H9 (cell line): ENCODE measurements at places on chromosomes 13 and 19. TPM values are rescaled to one million over a fixed set of nuclear protein-coding genes. Genes with fewer than 3 reads are reported as not detected.

GRCh38 chr19:1042689-1043511 lies 3.0 kb downstream of the ABCA7 start:
- no peak overlapping the region for H3K27ac ChIP-seq
- peaks cover 6% of the 10 kb centered on the region; the same call in 2 of the 3 replicates for H3K36me3 ChIP-seq
- no peaks in the 10 kb centered on the region for H3K27me3 ChIP-seq
- no peaks in the 10 kb centered on the region; the same call in 1 of the 2 replicates for H3K4me1 ChIP-seq

DNA sequence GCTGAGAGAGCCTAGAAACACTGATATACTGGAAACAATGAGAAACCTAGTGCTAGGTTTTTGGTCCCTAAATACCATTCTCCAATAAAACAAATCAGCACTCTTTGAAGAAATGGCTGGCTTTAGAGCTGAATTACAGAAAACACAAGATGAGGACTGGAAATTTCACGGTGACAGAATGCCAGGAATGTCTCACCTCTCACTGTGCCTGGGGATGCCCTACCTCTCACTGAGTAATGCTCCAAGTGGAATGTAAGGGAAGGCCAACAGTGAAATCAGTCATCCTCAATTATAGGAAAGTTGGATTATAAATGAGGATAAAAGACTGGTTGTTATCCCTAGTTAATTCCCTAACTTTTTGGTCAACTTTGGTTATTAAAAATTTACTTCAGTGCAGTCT lies 259.0 kb downstream of the NALCN start:
- no peak overlapping the region for H3K27ac ChIP-seq
- no peaks in the 10 kb centered on the region for H3K27me3 ChIP-seq
- H3K4me3 ChIP-seq = no peak overlapping the region
- H3K4me1 ChIP-seq = no peaks in the 10 kb centered on the region

- DNase-seq = no peak
- H3K27ac ChIP-seq = no peak overlapping the region
- H3K4me3 ChIP-seq = no peak overlapping the region
Measured at GRCh38 chr19:6809262-6809661, 36.8 kb downstream of the VAV1 start.

- DNase-seq = no peak
- H3K27me3 ChIP-seq = no peaks in the 10 kb centered on the region
- H3K4me3 ChIP-seq = no peak overlapping the region
- H3K27ac ChIP-seq = no peak overlapping the region
Measured at GRCh38 chr13:41837629-41838028, 123.3 kb downstream of the VWA8 start.

DNA sequence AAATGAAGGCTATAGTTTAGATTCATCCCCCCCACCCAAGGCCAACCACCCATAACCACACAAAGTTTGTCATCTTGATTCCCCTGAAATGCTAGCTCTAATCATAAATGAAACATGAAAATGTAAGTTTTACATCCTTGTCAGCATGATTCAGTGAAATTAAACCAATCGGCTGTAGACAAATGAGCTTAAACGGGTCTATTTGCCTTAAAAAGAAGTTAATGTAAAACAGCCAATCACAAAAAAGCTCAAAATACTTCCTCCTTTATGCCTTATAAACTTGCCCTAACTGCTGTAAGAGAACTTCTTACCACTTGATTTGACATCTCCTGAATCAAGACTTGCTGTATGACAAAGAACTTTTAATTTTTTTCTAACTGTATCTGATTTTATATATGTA lies 34.5 kb upstream of the MRI1 start:
- H3K27ac ChIP-seq = no peak overlapping the region
- H3K36me3 ChIP-seq = peaks cover 2% of the 10 kb centered on the region; the same call in 1 of the 3 replicates
- no peak for DNase-seq
- no peaks in the 10 kb centered on the region for H3K27me3 ChIP-seq
- H3K4me3 ChIP-seq = no peak overlapping the region

GRCh38 chr19:3045191-3045590 lies 16.1 kb upstream of the TLE2 start:
- H3K4me1 ChIP-seq = peaks cover 3% of the 10 kb centered on the region; the same call in 1 of the 2 replicates
- no peak for DNase-seq
- no peak overlapping the region for H3K27ac ChIP-seq
- H3K4me3 ChIP-seq = no peak overlapping the region

GRCh38 chr19:45395821-45396617 lies 8.8 kb downstream of the PPP1R13L start:
- no peak overlapping the region for H3K27ac ChIP-seq
- no peaks in the 10 kb centered on the region; the same call in 1 of the 2 replicates for H3K27me3 ChIP-seq
- H3K4me3 ChIP-seq = peak overlapping the region; percentile 77
- peak; percentile 86 for DNase-seq
- no peaks in the 10 kb centered on the region for H3K36me3 ChIP-seq

- H3K36me3 ChIP-seq = peaks cover 12% of the 10 kb centered on the region
- no peaks in the 10 kb centered on the region; the same call in 1 of the 2 replicates for H3K4me1 ChIP-seq
- no peaks in the 10 kb centered on the region for H3K27me3 ChIP-seq
- DNase-seq = peak; percentile 36
- no peak overlapping the region for H3K4me3 ChIP-seq
Measured at GRCh38 chr13:103788061-103788652, 721.9 kb upstream of the SLC10A2 start.

- H3K4me1 ChIP-seq = 0 out of 2 replicates have a peak, but pooled peaks cover 2% of the 10 kb centered on the region
- H3K36me3 ChIP-seq = no peaks in the 10 kb centered on the region
- no peaks in the 10 kb centered on the region; the same call in 1 of the 2 replicates for H3K27me3 ChIP-seq
- no peak overlapping the region for H3K27ac ChIP-seq
Measured at GRCh38 chr19:7795555-7796161, 32.6 kb downstream of the CLEC4M start.

DNA sequence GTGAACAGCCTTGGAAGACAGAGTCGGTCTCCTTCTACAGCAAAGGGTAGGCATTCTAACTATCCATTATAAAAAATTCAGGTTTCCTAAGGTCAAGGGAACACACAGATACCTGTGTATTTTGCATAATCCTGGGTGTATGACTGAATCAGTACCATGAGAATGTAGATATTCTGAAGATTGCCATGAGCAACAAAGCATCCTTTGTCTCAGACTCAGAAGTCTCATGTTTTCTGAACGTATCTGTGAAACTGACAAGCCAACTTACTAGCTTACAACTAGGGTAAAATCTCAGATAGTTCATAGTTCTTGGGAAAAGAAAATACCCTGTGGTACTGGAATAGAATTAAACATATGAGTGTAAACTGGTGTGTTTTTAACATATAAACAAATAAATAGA lies 6.5 kb downstream of the ZNF566 start:
- H3K36me3 ChIP-seq = peaks cover 17% of the 10 kb centered on the region
- no peaks in the 10 kb centered on the region for H3K27me3 ChIP-seq
- H3K4me1 ChIP-seq = no peaks in the 10 kb centered on the region
- no peak for DNase-seq

GRCh38 chr13:112137144-112137543 lies 70.2 kb downstream of the SOX1 start:
- H3K36me3 ChIP-seq = no peaks in the 10 kb centered on the region
- no peak overlapping the region for H3K27ac ChIP-seq
- H3K4me3 ChIP-seq = no peak overlapping the region
- no peaks in the 10 kb centered on the region for H3K4me1 ChIP-seq
- no peaks in the 10 kb centered on the region for H3K27me3 ChIP-seq

- H3K36me3 ChIP-seq = peaks cover 21% of the 10 kb centered on the region
- H3K27me3 ChIP-seq = no peaks in the 10 kb centered on the region
- no peaks in the 10 kb centered on the region for H3K4me1 ChIP-seq
- H3K4me3 ChIP-seq = no peak overlapping the region
- no peak overlapping the region for H3K27ac ChIP-seq
- peak; percentile 48 for DNase-seq
Measured at GRCh38 chr19:49857061-49857837, 6.3 kb downstream of the PTOV1 start.

DNA sequence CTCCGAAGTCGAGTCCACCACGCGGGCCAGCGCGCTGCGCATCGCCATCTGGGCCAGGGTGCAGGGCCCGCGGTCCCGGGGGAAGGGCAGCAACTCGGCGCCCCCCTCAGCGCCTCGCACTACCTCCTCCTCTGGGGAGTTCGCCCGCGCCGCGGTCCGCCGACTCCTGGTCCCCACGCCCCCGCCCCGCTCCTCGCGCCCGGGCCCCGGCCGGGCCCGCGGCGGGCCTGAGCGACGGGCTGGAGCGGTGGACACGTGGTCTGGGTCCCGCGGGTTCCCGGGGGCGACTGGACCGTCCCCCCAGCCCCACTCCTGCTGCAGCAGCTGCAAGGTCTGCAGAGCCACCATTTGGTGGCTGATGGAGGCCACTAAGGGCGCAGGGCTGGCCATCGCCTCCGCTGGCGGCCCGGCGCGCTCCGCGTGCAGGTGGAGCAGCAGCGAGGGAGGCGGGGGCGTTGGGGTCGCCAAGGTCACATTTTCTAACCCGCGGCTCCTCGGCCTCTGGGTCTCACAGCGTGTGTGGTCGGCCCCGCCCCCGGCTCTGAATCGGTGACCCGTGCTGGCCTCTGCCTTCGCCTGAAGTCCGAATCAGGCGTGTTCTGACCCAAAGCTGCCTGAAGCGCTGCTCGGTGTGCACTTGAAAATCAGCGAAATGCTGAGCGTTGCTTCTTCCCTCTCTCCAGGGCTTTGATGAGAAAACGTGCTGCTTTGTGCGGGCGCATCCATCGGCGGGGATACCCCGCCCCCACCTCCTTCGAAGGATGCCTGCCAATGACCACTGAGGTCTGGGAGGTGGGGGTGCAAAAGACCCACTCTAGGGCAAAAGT lies at the start of gene DLEU7:
Gene DLEU7, minus strand, starts transcription at position 436 of the 827 bp plus-strand sequence. Its CDS starts 46 bp downstream, at position 390.
- H3K4me1 ChIP-seq = peaks cover 4% of the 10 kb centered on the region; the same call in 1 of the 2 replicates
- H3K36me3 ChIP-seq = no peaks in the 10 kb centered on the region; the same call in 1 of the 2 replicates
- H3K27me3 ChIP-seq = peaks cover 2% of the 10 kb centered on the region; the same call in 1 of the 2 replicates
- peak within 1 kb of the TSS; percentile 87 for H3K4me3 ChIP-seq

DNA sequence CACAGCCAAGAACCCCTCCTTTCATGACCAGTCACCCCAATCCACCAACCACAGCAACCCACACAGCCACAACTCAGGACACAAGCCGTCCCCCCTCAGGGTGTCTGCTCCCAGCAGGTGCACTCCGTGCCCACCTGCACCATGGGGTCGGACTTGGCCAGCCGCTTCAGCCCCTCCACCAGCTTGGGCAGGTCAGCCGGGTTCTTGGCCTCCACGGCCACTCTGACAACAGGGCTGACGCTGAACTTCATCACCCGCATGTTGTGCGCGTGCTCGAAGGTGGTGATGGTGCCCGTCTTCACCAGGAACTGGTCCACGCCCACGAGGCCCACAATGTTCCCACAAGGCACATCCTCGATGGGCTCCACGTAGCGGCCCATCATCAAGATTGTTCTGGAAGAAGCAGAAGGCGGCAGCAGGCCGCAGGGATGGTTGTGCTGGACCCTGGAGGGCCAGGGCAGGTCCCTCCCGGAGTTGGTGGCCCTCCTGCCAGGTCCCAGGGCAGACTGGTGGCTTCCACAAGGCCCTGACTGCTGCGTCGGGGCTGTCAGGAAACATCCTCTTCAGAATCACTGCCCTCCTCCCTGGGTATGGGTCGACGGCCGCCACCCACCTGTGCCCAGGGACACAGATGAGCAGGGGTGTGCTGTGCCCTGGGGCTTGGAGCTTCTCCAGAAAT lies 5.5 kb downstream of the EEF2 start:
- no peak overlapping the region for H3K4me3 ChIP-seq
- H3K4me1 ChIP-seq = no peaks in the 10 kb centered on the region
- peak; percentile 29 for DNase-seq
- no peak overlapping the region for H3K27ac ChIP-seq
- peaks cover 82% of the 10 kb centered on the region for H3K36me3 ChIP-seq

- H3K4me3 ChIP-seq = no peak overlapping the region
- DNase-seq = no peak
- no peaks in the 10 kb centered on the region for H3K36me3 ChIP-seq
- no peaks in the 10 kb centered on the region for H3K4me1 ChIP-seq
- no peak overlapping the region for H3K27ac ChIP-seq
Measured at GRCh38 chr19:34539396-34539795, 57.8 kb downstream of the WTIP start.

- no peak overlapping the region for H3K27ac ChIP-seq
- DNase-seq = no peak
- no peak overlapping the region for H3K4me3 ChIP-seq
- no peaks in the 10 kb centered on the region for H3K27me3 ChIP-seq
- no peaks in the 10 kb centered on the region for H3K4me1 ChIP-seq
- no peaks in the 10 kb centered on the region for H3K36me3 ChIP-seq
Measured at GRCh38 chr13:41520660-41521630, 63.6 kb downstream of the RGCC start.

- H3K27ac ChIP-seq = no peak overlapping the region
- H3K4me1 ChIP-seq = peaks cover 3% of the 10 kb centered on the region; the same call in 1 of the 2 replicates
- H3K27me3 ChIP-seq = no peaks in the 10 kb centered on the region
- no peak overlapping the region; the same call in 2 of the 3 replicates for H3K4me3 ChIP-seq
- DNase-seq = no peak
Measured at GRCh38 chr13:25881136-25881926, 170.5 kb downstream of the SHISA2 start.

DNA sequence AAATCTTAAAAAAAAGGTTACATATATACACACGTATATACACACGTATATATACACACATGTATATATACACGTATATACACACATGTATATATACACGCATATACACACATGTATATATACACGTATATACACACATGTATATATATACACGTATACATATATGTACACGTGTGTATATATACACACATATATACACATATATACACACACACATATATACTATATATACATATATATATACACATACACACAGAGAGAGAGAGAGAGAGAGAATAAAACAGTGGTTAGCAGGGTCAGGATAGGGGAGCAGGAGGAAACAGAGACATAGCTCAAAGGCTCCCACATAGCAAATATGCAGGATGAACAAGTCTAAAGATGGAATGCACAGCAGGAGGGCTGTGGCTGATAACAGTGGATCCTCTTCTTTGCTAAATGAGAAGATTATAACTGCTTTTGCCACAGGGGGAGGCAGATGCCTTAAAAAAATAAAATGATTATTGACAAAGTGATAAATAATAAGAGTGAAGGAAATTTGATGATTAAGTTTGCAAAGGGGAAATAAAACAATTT lies 714.5 kb downstream of the UQCRFS1 start:
- no peaks in the 10 kb centered on the region; the same call in 2 of the 3 replicates for H3K36me3 ChIP-seq
- H3K27me3 ChIP-seq = no peaks in the 10 kb centered on the region
- H3K4me1 ChIP-seq = peaks cover 8% of the 10 kb centered on the region
- no peak overlapping the region for H3K4me3 ChIP-seq
- H3K27ac ChIP-seq = no peak overlapping the region

- peaks cover 78% of the 10 kb centered on the region for H3K36me3 ChIP-seq
- H3K4me3 ChIP-seq = no peak overlapping the region
- DNase-seq = no peak
- no peaks in the 10 kb centered on the region for H3K27me3 ChIP-seq
- no peak overlapping the region for H3K27ac ChIP-seq
- no peaks in the 10 kb centered on the region for H3K4me1 ChIP-seq
Measured at GRCh38 chr19:8469613-8470368, 25.0 kb downstream of the HNRNPM start.

GRCh38 chr19:36605101-36605876 lies at the start of gene ZNF382:
Gene ZNF382 (plus strand): TSS chr19:36605313. CDS start chr19:36609915, 4,602 bp downstream.
- peak within 1 kb of the TSS; percentile 80 for H3K4me3 ChIP-seq
- no peak within 1 kb of the TSS for H3K27ac ChIP-seq
- H3K4me1 ChIP-seq = no peaks in the 10 kb centered on the region; the same call in 1 of the 2 replicates
- H3K36me3 ChIP-seq = peaks cover 21% of the 10 kb centered on the region
- peak; percentile 64 for DNase-seq

GRCh38 chr13:22893204-22893603 lies 287.6 kb upstream of the SGCG start:
- no peak overlapping the region for H3K27ac ChIP-seq
- DNase-seq = no peak
- H3K4me3 ChIP-seq = no peak overlapping the region
- H3K4me1 ChIP-seq = peaks cover 2% of the 10 kb centered on the region; the same call in 1 of the 2 replicates
- H3K36me3 ChIP-seq = peaks cover 10% of the 10 kb centered on the region; the same call in 2 of the 3 replicates

LILRB2 gene
- not detected in 2 replicates for total RNA-seq

B3GNT3 gene
- total RNA-seq = 0.96 and 1.0 TPM in 2 replicates

FAM216B gene
- total RNA-seq = not detected in 2 replicates

B3GNT8 gene
- total RNA-seq = 0.86 and 0.96 TPM in 2 replicates

ZNF560 gene
- total RNA-seq = not detected in 2 replicates
